Esophagus squamous epithelium (tissue), 5 donors: ENCODE measurements at places on chromosomes 4 and X. TPM values are rescaled to one million over a fixed set of nuclear protein-coding genes. Genes with fewer than 3 reads are reported as not detected.

- no peak for DNase-seq
These were observed 339.7 kb upstream of the NWD2 start for GRCh38 chr4:36904823-36905222.

- no peak for DNase-seq
These were observed 448.6 kb upstream of the TECRL start for GRCh38 chr4:64857815-64858214.

DNA sequence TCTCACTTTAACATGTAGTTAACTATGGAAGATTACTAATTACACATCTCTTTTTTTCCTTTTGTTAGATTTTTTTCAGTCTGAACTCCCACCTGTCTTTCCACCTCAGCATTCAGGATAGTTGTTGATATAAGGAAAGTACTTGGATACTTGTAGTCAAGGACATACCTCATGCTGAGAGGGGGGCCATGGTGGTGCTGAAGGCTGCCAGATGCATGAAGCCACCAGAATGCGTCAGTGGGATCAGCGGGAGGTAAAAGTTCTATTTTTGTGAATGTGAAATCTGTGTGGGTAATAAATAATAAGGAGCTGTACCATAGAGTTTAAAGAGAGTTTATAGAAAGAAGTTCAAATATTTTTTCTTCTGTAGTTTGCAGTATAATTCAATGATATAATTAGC is 13.1 kb upstream of the NDST4 start:
- DNase-seq, result no peak

DNA sequence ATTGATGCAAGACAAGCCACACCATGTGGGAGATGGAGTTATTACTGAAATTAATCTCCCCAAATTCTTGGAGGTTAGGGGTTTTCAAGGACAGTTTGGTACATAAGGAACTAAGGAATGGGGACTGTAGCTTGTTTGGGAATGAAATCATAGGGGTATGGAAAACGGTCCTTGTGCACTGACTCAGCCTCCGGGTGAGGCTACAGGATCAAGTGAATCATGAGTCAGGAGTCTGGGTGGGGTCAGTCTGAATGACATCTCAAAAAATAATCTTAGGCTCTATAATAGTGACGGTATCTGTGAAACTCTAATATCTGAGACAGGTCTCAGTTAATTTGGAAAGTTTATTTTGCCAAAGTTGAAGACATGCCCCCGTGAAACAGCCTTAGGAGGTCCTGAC is 128.5 kb upstream of the CYSLTR1 start:
- no peak for DNase-seq

The CPZ gene
- total RNA-seq, result 0.83 TPM

The PLS3 gene
- total RNA-seq, result 148 TPM

The ADGRG4 gene
- total RNA-seq, result 0.19 TPM
